Endothelial cell of umbilical vein (primary cell): ENCODE measurements at places on chromosomes 7 and 10. TPM values are rescaled to one million over a fixed set of nuclear protein-coding genes. Genes with fewer than 3 reads are reported as not detected.

Gene CUZD1
- total RNA-seq: 1.1 and 1.5 TPM in 2 replicates

Gene ADAM12
- 0.33 and 0.37 TPM in 2 replicates for total RNA-seq

Gene MRC1
- 0.12 and 0.13 TPM in 2 replicates for total RNA-seq

Gene LIPK
- total RNA-seq: not detected in 2 replicates
